ENCODE measurements at places on chromosomes 4 and X.

GRCh38 chr4:106478152-106478551, 109.6 kb upstream of the GIMD1 start:
- no peak for DNase-seq

DNA sequence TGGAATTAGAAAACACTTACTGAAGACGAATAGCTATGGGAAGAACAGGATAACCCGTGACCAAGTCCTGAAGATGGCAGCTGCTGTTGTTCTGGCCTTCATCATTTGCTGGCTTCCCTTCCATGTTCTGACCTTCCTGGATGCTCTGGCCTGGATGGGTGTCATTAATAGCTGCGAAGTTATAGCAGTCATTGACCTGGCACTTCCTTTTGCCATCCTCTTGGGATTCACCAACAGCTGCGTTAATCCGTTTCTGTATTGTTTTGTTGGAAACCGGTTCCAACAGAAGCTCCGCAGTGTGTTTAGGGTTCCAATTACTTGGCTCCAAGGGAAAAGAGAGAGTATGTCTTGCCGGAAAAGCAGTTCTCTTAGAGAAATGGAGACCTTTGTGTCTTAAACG, 2.4 kb downstream of the AGTR2 start:
- no peak for DNase-seq

DNA sequence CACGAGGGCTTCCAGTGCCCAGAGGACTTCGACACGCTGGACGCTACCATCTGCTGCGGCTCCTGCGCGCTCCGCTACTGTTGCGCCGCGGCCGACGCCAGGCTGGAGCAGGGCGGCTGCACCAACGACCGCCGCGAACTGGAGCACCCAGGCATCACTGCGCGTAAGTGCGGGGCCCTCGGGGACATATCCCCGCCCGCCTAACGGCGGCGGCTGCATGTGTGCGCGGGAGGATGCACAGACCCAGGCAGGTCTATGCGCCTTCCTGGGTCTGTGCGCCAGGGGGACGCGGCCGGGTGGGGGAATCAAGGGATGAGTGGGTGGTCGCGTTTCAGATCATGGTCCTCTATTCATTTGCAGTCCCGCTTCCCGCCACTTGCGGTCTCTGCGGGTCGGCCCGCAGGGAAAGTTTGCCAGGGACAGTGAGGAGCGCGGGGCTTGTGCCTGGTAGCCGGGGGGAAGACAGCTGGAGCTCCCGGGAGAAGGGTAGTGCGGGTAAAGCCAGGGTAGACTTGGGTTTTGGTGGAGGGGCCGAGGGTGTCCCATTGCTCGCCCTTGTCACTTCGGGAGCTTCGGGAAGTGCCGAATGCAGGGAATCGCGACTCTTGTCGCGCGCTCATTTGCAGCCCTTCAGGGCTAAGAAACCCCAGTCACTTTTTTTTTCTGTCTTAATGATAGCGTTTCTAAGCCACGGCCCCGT, 1.0 kb downstream of the SHISA3 start:
- no peak for DNase-seq

DNA sequence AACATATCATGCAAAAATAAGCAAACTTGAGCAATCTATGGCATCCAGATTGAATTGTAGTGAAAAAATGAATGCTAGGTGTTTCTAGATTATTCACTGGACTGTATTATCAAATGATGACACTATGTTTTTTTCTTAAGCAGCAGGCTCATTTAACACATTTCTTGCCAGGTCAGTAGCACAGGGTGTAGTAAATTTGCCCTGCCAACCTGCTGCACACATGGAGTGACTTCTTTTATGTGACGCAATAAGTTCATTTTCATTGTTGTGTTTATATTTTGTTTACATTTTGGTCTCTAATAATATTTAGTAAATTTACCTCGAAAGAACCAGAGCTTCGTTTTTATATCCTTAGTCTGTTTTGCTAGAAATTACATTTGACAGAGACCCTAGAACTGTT, 9.5 kb downstream of the VBP1 start:
- no peak for DNase-seq

DNA sequence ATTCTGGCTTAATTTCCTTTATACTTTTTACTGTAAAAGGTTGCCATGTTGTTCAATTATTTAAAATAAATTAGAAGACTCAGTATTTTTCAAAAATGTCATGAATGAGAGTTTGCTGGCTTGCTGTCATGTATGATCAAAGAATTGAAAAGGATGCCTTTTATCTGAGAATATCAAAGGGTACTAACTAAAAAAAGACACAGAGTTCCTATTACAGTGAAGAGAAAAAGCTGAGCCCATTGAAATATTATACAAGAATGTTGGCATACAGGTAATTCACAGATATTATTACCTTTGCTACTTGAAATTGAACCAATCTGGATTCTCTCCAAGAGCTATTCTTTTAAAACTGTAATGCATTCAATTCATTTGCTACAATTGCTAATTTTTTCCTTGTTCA, 200.0 kb downstream of the PPP3CA start:
- no peak for DNase-seq

DNA sequence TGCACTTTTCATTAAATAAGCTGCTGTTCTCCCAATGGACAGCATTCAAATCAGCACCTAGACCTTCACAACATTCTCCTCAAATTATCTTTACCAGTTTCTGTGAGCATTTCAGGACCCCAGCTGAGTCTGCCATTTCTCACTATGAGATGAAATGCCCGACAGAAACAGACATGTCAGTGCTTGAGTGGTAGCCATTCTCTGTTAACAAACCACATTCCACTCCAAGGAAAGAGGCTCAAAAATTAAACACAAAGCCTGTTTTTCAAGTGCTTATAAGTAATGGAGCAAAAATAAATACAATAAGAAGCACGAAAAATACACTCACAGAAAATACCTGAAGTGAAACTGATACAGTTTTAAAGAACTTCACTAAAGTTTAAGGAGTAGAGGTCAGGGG, 320.2 kb upstream of the PRPS2 start:
- no peak for DNase-seq

- no peak for DNase-seq
Observed at GRCh38 chrX:51893931-51894696, 691 bp downstream of the MAGED1 start.

DNA sequence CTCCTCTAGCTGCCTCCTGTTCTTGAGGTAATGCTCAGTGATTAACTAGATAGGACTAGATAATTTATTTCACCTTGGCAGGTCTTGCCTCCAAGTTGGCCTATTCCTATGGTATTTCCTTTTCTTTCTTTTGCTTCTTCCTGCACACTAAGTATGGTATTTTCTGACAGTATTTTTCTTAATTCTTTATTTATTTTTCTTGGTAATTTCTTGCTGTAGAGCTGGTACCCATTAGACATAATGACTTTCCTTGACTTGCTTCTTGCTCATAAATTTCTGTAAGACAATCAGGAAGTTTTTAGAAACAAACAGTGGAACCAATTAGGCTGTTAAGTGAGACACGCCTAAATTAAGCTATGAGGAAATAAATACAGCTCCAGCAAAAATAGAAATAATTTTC, 9.5 kb downstream of the RAB9A start:
- no peak for DNase-seq

DNA sequence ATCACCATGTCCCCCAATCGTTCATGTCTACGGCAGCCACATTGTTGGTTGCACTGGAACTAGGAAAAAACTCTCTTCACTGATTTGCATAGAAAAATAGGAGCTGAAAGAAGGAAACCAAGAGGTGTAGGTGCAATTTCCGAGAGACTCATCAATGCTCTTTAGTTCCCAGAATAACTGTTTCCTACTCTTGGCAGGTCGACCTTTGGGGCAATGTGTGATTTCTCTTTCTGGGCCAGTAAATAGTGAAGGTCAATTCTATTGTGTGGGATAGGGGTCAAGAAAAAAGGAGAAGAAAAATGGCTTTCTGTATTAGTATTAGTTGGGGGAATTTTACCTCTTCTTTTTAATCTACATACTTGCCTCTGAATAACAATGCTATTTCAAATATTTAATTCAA, 55.9 kb upstream of the PDE5A start:
- DNase-seq, result no peak

GRCh38 chr4:8594097-8595038, 1.8 kb downstream of the CPZ start:
- DNase-seq, result no peak

DNA sequence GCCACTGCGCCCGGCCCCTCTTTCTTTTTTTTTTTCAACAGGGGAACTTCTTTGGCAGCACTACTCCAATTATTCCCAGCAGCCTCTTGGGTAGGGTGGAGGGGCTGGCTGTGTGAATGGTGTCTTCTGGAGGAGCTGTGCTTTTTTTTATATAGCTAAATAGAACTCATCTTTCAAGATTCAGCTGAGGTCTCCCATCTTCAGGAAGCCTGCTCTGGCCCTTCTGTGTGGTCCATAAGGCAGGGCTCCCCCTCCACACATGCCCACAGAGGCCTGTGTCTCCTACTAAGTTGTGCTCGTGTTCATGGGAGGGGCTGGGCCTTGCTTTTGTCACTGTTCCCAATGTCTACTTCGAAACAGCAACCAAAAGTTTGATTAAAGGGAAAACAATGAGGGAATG, 116.8 kb downstream of the AFAP1 start:
- DNase-seq, result no peak

DNA sequence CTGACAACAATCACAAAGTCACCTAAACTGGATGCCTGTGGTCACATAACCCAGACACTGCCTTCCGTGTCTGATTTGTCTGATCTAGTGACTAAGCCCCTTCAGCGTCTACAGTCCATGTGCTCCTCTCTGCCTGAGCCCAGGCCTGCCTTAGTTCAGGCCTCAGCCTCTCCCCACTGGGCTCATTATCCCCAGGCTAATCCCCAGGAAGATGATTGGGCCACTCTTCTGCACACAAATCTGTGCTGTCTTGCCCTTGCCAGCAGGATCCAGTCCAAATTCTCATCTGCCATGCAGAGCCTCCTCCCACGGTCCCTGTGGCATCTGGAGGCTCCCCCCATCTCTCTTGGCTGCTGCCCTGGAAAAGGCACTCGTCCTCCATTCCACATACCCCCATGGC, 96.5 kb downstream of the SLC2A9 start:
- DNase-seq, result no peak

DNA sequence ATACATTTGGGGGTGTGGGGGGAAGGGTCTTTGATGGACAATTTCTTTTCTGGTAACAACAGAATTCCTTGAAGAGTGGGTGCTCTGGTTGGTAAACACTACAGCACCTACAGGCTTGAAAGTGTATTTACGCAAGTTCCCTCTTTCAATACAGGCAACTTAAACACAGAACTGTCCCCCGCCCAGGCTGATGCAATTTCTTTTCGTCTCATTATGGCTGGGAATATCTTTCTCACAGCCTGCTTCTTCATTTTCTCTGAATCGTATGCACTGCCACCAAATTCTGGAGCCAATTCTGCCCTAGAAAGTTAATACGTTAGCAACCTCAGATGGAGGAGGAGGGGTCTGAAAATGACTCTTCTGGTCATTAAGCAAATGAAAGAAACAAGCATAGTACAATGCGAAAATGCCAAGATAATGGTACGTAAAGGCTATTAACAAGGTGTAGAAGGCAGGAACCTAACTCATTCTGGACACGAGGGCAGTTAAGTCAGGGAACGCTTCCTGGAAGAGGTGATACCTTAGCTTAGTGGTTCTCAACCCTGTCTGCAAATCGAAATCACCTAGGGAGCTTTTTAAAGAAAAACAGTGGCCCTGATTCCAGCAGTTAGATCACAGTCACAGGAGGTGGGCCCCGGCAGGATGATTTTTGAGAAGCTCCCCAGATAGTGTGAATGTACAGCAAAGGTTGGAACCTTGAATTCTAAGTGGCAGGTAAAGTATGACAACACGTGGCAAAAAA, 1.0 kb downstream of the AGA start:
- DNase-seq, result peak; percentile 9

- DNase-seq, result no peak
Observed at GRCh38 chr4:88291003-88291402, 6.6 kb upstream of the PPM1K start.

- no peak for DNase-seq
Observed at GRCh38 chrX:2391869-2392606, 108.7 kb downstream of the DHRSX start.
